Myometrial cell (primary cell): ENCODE measurements at places on chromosomes 11 and 22. TPM values are rescaled to one million over a fixed set of nuclear protein-coding genes. Genes with fewer than 3 reads are reported as not detected.

OR52E8 gene
- not detected in 2 replicates for total RNA-seq

TMEM191C gene
- total RNA-seq = 0.29 and 0.71 TPM in 2 replicates

GRAP2 gene
- total RNA-seq = not detected in 2 replicates

SF3B2 gene
- total RNA-seq = 182 and 206 TPM in 2 replicates

CDC42EP1 gene
- total RNA-seq = 58.0 and 69.5 TPM in 2 replicates

MYO7A gene
- not detected in 2 replicates for total RNA-seq

RAB3IL1 gene
- total RNA-seq = 0.29 and 2.3 TPM in 2 replicates

NOX4 gene
- 0.71 and 6.9 TPM in 2 replicates for total RNA-seq

SLC25A18 gene
- total RNA-seq = 1.4 and 2.5 TPM in 2 replicates

API5 gene
- total RNA-seq = 56.5 and 96.2 TPM in 2 replicates

TEX12 gene
- total RNA-seq = not detected in 2 replicates

FADS1 gene
- 201 and 205 TPM in 2 replicates for total RNA-seq

OR4X2 gene
- total RNA-seq = not detected in 2 replicates

NLRP14 gene
- total RNA-seq = under 0.01 TPM in 1 of 2 replicates, not detected in the other

GRIK4 gene
- not detected in 2 replicates for total RNA-seq

INPP5J gene
- 0.18 and 0.86 TPM in 2 replicates for total RNA-seq

IGLL1 gene
- total RNA-seq = not detected in 2 replicates

NPAS4 gene
- total RNA-seq = not detected in 2 replicates

MRGPRX4 gene
- not detected in 2 replicates for total RNA-seq

KCTD14 gene
- 2.6 and 4.1 TPM in 2 replicates for total RNA-seq

FXYD2 gene
- total RNA-seq = not detected in 2 replicates

MIOX gene
- not detected in 2 replicates for total RNA-seq

THY1 gene
- total RNA-seq = 281 and 436 TPM in 2 replicates

OR2AT4 gene
- total RNA-seq = not detected in 2 replicates

TMEM121B gene
- total RNA-seq = under 0.01 and 0.35 TPM in 2 replicates

RCOR2 gene
- total RNA-seq = 1.7 and 3.0 TPM in 2 replicates

MYBPC3 gene
- not detected in 2 replicates for total RNA-seq

TEAD1 gene
- 57.4 and 63.6 TPM in 2 replicates for total RNA-seq

BCR gene
- 22.2 and 28.9 TPM in 2 replicates for total RNA-seq

TRPC6 gene
- under 0.01 TPM in 1 of 2 replicates, not detected in the other for total RNA-seq

ACR gene
- total RNA-seq = not detected in 2 replicates

EIF3F gene
- 324 and 366 TPM in 2 replicates for total RNA-seq

CTR9 gene
- total RNA-seq = 18.7 and 23.9 TPM in 2 replicates

KCNJ11 gene
- total RNA-seq = not detected in 2 replicates

C11orf86 gene
- total RNA-seq = not detected in 2 replicates

BTG4 gene
- not detected in 2 replicates for total RNA-seq

BUD13 gene
- total RNA-seq = 9.6 and 13.8 TPM in 2 replicates

SYT12 gene
- 0.18 and 0.58 TPM in 2 replicates for total RNA-seq

GAL3ST3 gene
- not detected in 2 replicates for total RNA-seq

CLCF1 gene
- 6.3 and 11.2 TPM in 2 replicates for total RNA-seq

KCNQ1 gene
- not detected in 2 replicates for total RNA-seq

HEPHL1 gene
- not detected in 2 replicates for total RNA-seq

NPTXR gene
- total RNA-seq = under 0.01 and 0.18 TPM in 2 replicates
